ENCODE measurements at places on chromosomes 11 and 22. TPM values are rescaled to one million over a fixed set of nuclear protein-coding genes. Genes with fewer than 3 reads are reported as not detected.

DNA sequence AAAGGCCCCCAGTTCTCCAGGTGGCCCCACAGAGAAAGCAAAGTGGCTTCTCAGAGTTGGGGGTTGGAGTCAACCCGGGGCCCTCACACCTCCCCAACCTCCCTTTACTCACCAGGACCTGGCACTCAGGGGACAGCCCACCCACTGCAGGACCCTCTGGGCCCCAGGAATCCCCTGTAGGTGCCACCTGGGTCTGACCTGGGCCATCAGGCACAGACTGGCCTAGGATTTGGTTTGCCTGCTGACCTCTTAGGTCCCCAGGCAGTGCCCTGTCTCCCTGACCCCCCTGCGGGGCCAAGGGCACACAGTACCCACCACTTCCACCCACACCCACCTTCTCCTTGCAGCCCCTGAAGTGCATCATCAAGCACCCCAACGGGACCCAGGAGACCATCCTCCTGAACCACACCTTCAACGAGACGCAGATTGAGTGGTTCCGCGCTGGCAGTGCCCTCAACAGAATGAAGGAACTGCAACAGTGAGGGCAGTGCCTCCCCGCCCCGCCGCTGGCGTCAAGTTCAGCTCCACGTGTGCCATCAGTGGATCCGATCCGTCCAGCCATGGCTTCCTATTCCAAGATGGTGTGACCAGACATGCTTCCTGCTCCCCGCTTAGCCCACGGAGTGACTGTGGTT lies 16.0 kb downstream of the POLR3H start:
- no peaks in the 10 kb centered on the region for H3K27me3 ChIP-seq
- peaks cover 15% of the 10 kb centered on the region for H3K4me1 ChIP-seq
- DNase-seq, result no peak
- no peak overlapping the region for H3K4me3 ChIP-seq

DNA sequence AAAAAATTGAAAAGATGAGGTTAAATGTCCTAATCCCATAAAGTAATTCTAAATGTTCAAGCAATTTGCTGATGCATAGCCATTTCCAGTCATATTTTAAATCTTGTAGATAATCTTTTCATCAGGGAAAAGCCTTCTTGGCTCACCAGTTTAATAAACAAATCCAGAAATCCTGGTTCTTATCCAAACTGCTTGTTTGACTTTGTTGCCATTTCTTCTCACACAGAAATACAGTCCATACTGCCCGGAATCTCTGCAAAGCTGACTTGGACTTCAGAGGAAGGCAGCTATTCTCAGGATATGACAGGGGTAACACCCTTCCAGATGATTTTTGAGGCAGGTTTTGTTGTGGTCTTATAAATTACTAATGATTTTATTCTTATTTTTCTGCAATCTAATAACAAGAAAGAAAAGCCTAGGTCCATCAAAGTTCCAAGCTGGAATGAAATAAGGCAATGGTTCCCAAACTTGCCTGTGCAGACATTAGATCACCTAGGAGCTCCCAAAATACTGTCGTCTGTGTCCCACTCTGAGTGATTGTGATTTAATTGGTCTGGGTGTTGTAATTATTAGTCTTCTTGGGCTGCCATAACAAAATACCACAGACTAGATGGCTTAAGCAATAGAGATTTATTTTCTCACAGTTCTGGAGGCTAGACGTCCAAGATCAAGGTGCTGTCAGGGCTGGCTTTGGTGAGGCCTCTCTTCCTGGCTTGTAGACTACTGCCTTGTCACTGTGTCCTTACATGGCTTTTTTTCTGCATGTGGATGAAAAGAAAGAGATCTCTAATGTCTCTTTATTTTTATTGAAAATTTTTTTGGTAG lies 55.1 kb upstream of the RCE1 start:
- peaks cover 2% of the 10 kb centered on the region for H3K36me3 ChIP-seq
- no peak overlapping the region for H3K4me3 ChIP-seq
- no peak for DNase-seq
- H3K27ac ChIP-seq, result no peak overlapping the region

- no peaks in the 10 kb centered on the region for H3K36me3 ChIP-seq
- H3K4me1 ChIP-seq, result no peaks in the 10 kb centered on the region
- H3K4me3 ChIP-seq, result no peak overlapping the region
Observed at GRCh38 chr11:64516226-64516625, 74.8 kb upstream of the SLC22A12 start.

DNA sequence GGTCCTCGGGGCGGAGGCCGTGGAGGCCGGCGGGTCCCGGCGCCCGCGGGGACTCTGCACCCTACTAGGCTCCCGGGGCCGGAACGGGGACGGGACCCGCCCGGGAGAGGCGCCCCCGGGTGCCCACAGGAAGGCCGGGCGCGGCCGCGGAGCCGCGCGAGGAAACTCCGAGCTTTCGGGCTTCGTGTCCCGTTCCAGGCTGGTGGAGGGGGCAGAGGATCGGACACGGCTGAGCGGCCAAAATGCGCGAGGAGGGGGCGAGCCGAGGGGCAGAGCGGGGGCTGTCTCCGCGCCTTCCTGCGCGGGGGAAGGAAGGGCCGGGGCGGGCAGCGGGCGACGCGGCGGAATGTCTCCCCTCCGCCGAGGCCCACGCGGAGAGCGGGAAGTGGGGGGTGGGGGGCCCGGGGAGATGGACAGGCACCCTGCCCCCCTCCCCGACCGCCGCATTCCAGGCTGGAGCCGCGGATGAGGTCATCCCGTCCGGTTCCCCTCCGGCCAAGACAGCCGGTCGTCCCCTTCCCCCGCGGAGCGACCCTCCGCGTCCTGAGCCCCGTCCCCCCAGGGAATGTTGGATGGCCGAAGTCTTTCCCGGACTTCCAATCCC lies 430 bp downstream of the CDC42EP1 start:
- no peak for DNase-seq
- H3K4me1 ChIP-seq, result peaks cover 17% of the 10 kb centered on the region
- peak overlapping the region; percentile 87 for H3K4me3 ChIP-seq
- H3K36me3 ChIP-seq, result peaks cover 5% of the 10 kb centered on the region
- H3K27me3 ChIP-seq, result peaks cover 51% of the 10 kb centered on the region

SIK3 gene
- total RNA-seq, result 82.7 TPM

DNA sequence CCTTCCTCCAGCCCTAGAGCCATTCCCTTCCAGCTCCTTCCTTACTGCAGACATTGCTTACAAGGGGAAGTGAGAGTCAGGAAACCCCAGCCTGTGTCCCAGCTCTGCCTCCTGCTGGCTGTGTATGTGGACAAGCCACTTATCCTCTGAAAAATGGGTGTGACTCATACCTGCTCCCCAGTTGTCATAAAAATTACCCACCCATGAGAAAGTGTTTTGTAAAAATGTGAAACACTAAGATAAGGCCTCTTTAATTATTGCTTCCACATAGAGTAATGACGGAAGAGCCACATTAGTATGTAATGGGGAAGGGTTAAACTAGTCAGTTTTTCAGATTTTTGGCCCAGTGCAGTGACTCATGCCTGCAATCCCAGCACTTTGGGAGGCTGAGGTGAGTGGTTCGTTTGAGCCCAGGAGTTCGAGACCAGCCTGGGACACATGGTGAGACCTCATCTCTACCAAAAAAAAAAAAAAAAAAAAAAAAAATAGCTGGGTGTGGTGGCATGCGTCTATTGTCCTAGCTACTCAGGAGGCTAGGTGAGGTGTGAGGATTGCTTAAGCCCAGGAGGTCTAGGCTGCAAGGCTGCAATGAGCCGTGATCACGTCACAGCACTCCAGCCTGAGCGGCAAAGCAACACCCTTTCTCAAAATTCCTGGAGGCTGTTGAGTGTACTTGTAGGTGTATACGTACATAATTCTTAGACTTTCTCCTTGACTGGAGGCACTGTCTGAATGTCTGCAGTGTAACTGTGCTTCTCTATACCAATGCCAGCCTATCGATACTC lies 84.9 kb downstream of the CTTN start:
- no peak overlapping the region for H3K4me3 ChIP-seq
- no peak overlapping the region for H3K27ac ChIP-seq
- DNase-seq, result no peak
- H3K36me3 ChIP-seq, result no peaks in the 10 kb centered on the region

MYBPC3 gene
- 0.10 TPM for total RNA-seq

- no peaks in the 10 kb centered on the region for H3K36me3 ChIP-seq
- no peak overlapping the region for H3K4me3 ChIP-seq
- H3K4me1 ChIP-seq, result no peaks in the 10 kb centered on the region
- DNase-seq, result no peak
- peaks cover 6% of the 10 kb centered on the region for H3K27me3 ChIP-seq
Observed at GRCh38 chr11:92855607-92856405, 113.6 kb upstream of the MTNR1B start.

GRCh38 chr11:33898957-33899356 lies 7.1 kb upstream of the LMO2 start:
- no peak for DNase-seq
- H3K4me3 ChIP-seq, result no peak overlapping the region
- peaks cover 2% of the 10 kb centered on the region for H3K36me3 ChIP-seq
- H3K27me3 ChIP-seq, result peaks cover 76% of the 10 kb centered on the region
- H3K4me1 ChIP-seq, result peaks cover 8% of the 10 kb centered on the region

DNA sequence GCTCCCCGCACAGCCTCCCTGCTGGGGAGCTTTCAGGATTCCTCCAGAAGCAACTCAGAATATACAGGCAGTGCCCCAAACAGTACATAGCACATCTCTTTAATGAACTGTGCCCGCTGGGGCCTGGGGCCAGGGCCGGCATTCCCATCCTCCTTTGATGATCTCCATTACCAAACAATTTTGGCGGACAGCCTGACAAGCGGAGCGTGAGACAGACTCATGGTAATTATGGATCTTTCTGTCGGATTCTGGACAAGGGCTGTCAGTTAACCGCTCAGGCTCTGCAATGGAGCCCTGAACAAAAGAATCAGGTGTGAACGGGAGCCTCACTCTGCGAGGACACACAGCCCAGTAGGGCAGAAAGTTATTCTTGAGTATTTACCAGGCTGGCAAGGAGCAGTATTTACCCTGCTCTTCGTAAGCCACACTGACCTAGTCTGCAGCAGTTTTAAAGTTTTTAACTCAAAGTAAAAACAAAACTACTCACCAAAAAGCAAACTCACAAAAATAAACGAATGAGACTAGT lies 174.0 kb downstream of the TBC1D22A start:
- peaks cover 18% of the 10 kb centered on the region for H3K4me1 ChIP-seq
- H3K36me3 ChIP-seq, result peaks cover 4% of the 10 kb centered on the region
- DNase-seq, result no peak
- no peak overlapping the region for H3K4me3 ChIP-seq
- H3K27ac ChIP-seq, result peak overlapping the region; percentile 47
- H3K27me3 ChIP-seq, result no peaks in the 10 kb centered on the region

GRCh38 chr22:29757096-29757495 lies 9.7 kb downstream of the ZMAT5 start:
- H3K27me3 ChIP-seq, result no peaks in the 10 kb centered on the region
- H3K36me3 ChIP-seq, result no peaks in the 10 kb centered on the region
- DNase-seq, result no peak
- H3K4me1 ChIP-seq, result peaks cover 7% of the 10 kb centered on the region
- no peak overlapping the region for H3K27ac ChIP-seq

GRCh38 chr11:105719073-105719822 lies 109.4 kb downstream of the GRIA4 start:
- no peak for DNase-seq
- H3K27me3 ChIP-seq, result peaks cover 19% of the 10 kb centered on the region
- no peak overlapping the region for H3K4me3 ChIP-seq
- no peaks in the 10 kb centered on the region for H3K4me1 ChIP-seq

B3GAT1 gene
- 0.17 TPM for total RNA-seq

FREY1 gene
- 3.1 TPM for total RNA-seq

DNA sequence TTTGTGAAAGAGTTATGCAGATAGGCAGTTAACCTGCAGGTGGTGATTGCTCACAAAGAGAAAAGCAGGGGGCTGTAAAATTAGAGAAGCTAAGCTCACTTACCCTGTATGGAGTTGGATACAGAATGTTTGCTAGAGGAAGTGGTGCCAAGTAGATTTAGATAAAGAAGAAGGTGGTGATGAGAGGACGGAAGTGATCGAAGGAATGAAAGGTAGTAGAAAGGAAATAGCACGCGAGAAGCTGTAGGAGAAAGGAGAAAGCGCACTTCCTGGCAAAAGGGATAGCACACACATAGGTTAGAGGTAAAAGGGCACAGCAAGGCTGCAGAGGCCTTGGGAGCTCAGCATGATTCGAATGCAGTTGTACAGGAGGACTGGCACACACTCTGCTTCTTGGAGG lies 87.3 kb upstream of the CTSC start:
- H3K27me3 ChIP-seq, result no peaks in the 10 kb centered on the region
- H3K4me1 ChIP-seq, result peaks cover 26% of the 10 kb centered on the region
- H3K36me3 ChIP-seq, result no peaks in the 10 kb centered on the region
- peak overlapping the region; percentile 0 for H3K4me3 ChIP-seq

CARD18 gene
- total RNA-seq, result not detected

SERPING1 gene
- not detected for total RNA-seq

FAM111A gene
- total RNA-seq, result 63.6 TPM

RCOR2 gene
- not detected for total RNA-seq

P2RY6 gene
- not detected for total RNA-seq

DNA sequence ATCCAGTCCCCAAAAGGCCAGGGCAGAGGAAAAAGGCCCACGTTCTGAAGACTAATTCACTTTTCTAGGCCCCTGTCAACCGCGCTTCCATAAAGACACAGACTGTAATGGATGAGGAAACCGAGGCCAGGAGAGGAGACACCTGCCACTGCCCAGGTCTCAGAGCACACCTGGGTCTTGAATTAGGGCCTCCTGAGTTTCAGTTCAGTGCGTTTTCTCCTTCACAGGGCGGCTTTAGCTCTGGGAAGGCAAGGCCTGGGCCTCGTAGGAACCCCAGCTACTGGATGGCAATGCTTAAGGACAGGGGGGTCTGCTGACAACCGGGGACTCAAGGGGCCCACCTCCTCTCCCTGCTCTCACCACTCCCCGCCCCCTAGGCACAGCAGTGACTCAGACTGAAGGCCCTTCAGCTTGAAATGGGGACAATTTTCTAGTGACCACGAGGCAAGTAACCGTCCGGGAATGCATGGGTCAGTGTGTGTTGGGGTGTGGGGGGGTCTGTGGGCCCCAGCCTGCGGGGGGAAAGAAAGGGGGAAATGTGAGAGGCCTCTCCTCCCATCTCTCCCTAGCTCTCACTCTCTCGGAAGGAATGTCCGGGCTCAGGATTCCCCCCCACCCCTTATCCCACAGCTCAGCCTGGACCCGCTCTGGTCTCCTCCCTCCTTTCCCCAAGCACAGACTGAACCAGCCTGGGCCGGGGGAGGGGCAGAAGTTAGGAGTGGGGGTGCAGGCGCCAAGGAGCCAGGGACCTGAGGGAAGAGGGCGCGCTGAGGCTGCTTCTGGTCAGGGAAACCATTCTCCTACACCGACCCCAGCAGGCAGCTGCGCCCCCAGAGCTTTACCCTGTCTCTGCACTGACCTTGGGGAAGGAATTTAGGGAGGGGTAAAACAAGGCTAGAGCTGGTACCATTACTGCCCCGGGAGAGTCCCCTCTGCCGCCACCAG lies 17.2 kb downstream of the CREB3L1 start:
- H3K4me3 ChIP-seq, result peak overlapping the region; percentile 88
- no peak overlapping the region for H3K27ac ChIP-seq
- H3K4me1 ChIP-seq, result peaks cover 4% of the 10 kb centered on the region
- peaks cover 30% of the 10 kb centered on the region for H3K27me3 ChIP-seq
- H3K36me3 ChIP-seq, result no peaks in the 10 kb centered on the region
- DNase-seq, result no peak

KCNJ1 gene
- total RNA-seq, result 0.70 TPM

GRCh38 chr11:45855308-45855707 lies 8.0 kb downstream of the CRY2 start:
- H3K36me3 ChIP-seq, result peaks cover 8% of the 10 kb centered on the region
- no peak for DNase-seq
- no peak overlapping the region for H3K27ac ChIP-seq
- peaks cover 24% of the 10 kb centered on the region for H3K4me1 ChIP-seq
- no peaks in the 10 kb centered on the region for H3K27me3 ChIP-seq

MUC6 gene
- not detected for total RNA-seq
